Stimulated activated CD4-positive, alpha-beta T cell treated with anti-CD3 and anti-CD28 coated beads, Interleukin-1b, Interleukin-23, amount 100 ng/mL, for 1 hour (primary cell): ENCODE measurements at places on chromosomes 4 and X.

DNA sequence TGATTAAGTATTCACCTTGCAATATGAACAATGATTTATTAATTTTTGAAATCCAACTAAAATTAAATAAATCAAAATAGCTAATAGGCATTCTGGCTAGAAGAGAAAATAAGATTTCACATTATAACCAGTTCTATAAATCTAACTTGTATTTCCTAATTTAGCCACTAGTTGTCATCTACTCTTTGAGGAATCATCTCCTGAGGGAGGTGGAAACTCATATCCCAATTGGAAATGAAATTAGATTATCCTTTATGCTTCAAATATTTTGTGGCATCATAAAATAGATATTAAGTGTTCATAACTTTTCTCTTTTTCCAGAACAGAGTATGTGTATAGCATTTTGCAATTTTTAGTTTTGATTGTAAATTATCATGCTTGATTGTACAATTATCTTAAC, 558.5 kb upstream of the DIAPH2 start:
- DNase-seq: no peak

DNA sequence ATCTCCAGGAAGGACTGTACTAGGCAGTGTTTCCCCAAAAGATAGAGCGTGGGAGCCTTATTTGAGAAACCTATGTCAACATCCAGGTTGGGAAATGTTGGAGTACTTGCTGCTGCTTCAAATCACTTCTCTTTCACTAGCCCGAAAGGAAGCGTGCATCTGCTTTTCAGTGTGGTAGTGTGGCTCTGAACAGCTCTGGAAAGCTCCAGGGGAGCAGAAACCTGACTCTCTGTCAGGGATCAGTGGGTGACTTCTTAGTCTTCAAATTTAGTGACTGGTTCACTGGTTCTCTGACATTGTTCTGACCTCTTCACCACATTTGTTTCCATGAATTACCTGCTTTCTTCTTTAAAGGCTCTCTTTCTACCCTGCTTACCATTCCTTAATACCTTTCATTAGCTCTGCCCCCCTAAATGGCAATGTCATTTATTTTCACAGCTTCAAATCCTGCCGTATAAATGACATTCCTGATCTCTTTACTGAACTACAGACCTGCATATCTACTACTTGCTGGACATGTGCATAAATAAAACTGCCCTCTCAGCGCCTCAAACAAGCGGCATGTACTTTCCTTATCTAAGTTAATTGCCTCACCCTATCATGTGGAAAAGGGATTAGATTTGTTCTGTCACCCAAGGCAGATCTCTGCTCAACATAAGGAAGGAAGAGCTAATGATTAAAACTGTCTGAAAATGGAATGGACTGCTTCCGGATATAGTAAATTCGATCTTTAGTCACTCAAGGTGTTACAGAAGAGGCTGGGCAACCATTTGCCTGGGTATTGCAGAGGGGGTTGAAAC, 37.0 kb downstream of the DLG3 start:
- no peak for DNase-seq

DNA sequence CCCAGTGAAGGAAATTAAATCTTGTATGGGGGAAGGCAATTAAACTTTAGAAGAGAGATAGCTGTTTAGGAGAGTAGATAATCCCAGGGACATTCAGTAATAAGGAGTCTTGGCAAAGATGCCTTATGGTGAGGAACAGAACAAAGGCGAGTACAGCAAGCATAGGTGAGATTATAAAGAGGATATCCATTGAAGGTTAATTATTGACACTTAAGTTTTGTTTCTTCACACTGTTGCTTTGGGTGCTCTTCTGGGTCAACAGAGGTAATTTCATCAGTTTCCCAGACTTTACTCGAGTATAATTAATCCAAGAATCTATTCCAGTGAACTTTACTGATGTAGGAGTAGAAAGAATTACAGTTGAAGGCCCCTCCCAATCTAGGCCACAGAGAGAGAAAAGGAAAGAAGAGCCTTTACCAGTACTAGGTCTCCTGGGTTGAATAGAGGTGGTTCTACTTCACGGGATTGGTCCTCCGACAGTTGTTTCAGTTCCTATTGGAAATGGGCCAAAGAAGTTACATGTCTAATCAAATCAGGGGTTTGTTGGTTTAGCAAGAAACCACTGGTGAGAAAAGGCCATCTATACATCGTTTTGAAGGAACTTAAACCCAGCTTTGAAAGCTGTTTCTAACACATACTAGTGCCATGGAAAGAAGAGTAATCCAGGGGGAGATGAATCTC, 27.2 kb downstream of the EPGN start:
- DNase-seq: no peak

DNA sequence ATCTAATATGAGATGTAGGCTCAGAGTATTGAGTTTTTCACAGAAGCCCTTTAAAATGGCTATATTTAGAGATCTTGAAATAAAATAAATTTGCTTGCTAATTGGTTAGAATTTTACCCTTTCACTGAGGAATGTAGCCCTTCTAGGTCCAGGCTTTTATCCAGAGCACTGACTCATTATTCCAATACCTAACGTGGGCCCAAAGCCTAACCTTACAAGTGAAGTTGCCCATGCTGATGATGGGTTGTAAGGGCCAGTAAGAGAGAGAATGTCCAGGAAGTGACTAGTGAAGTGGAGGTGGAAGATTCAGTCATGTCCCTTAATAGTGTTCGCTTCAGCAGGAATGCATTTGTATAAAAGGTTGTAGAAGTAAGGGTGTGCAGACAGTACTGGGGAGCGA, 155.9 kb downstream of the STIM2 start:
- DNase-seq: no peak

- DNase-seq: no peak
Measured at GRCh38 chr4:186227221-186227620, at the start of gene KLKB1. Gene KLKB1, plus strand, starts transcription at chr4:186227507. Its CDS starts 689 bp downstream, at chr4:186228196.

DNA sequence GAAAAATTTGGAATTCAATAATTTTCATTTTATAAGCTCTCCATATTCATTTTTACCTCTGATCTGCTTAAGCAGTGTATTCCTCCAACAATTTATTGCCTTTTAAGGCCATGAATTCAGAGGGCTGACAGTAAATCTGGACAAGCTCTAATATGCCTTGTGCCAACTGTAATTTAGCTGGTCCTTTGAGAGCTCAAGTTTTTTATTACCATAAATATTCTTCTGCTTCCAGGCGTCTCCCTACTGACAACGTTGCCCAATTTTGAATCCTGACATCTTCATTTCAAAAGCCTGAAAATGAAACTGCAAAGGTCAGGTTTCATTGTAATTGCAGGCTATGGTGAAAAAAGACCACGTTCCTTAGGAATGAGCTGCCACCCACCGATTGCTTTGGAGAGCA, 95.8 kb upstream of the GEMIN8 start:
- DNase-seq: no peak

- no peak for DNase-seq
Measured at GRCh38 chr4:124883632-124884031, 171.1 kb upstream of the ANKRD50 start.

DNA sequence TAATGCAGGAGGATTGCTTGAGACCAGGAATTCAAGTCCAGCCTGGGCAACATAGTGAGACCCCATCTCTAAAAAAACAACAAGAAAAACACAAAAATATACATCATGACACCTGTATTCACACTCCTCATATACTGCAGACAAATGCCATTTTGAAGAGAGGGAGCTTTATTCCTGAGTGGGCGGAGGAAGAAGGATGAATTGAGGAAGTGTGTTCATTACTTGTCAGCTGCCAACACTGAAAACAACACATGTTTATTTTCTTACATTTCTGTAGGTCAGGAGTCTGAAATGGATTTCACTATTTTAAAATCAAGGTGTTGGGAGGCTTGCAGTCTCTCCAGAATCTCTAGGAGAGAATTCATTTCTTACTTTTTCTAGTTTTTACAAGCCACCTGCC, 47.2 kb upstream of the CD99 start:
- no peak for DNase-seq

GRCh38 chrX:38868941-38869401, 67.7 kb downstream of the MID1IP1 start:
- DNase-seq: no peak
